Effector CD4-positive, alpha-beta T cell (primary cell): ENCODE measurements at places on chromosomes 3 and 15.

- DNase-seq: no peak
Measured at GRCh38 chr3:146537603-146538002, 6.8 kb downstream of the PLSCR1 start.

- DNase-seq: no peak
Measured at GRCh38 chr15:76333720-76334437, 2.7 kb upstream of the ISL2 start.

DNA sequence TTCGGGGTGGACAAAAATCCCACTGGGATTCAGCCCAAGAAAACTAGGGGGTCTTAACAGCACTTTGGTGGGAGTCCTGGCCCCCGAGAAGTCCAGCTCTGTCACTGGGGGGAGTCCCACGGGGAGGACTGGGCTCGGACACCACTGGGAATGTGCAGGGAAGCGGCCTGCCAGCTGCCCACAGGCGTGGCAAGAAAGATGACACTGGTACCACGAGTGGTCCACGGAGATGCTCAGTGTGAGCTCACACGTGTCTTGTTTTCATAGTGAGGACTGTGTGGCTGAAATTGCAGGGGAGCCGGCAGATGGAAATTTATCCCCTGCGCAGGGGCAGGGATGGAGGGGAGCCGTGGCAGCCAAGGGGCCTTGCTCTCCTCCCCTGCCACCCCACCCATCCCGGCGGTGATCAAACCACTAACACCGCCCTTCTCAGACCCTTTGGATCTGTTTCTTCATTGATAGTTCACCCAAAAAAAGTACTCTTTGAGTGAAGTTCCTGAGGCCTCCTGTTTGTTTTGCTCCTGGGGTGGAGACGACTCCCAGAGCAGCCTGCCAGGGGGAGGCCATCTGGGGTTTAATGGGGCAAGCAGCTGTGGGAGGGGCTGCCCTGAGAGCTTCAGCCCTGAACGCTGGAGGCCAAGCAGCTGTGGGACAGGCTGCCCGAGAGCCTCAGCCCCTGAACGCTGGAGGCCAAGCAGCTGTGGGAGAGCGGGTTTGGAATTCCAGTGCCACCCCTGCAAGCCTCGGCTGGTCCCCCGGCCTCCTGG is 130.9 kb downstream of the LRRK1 start:
- DNase-seq: no peak

- DNase-seq: no peak
Measured at GRCh38 chr15:95869920-95870319, 460.6 kb upstream of the NR2F2 start.

GRCh38 chr15:23073890-23074646 is 34.7 kb upstream of the TUBGCP5 start:
- DNase-seq: no peak

GRCh38 chr15:60351066-60351465 is 46.7 kb downstream of the ANXA2 start:
- no peak for DNase-seq

DNA sequence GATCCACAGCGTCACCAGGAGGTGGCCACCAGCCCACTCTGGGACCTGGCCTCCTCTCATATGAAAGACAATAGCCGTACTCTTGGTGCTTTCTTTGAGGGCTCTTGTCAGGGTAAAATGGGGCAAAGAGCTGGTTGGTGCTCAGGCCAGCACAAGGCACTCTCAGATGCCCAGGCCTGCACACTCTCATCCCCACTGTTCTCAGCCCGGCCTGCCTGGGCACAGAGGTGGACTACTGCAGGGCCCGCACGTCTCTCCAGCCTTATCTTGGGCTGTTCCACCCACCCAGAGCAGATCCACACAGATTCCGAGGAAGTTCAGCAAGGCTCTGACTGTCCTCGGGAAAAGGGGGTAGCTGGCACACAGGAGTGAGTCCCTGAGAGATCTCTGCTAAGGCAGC is 122.8 kb upstream of the PRR20G start:
- DNase-seq: no peak

GRCh38 chr15:78247911-78248310 is 13.5 kb upstream of the ACSBG1 start:
- no peak for DNase-seq

GRCh38 chr15:51735228-51736010 is 2.0 kb downstream of the LYSMD2 start:
- DNase-seq: peak; percentile 33

- no peak for DNase-seq
Measured at GRCh38 chr15:41801185-41801584, 26.7 kb upstream of the JMJD7 start.

DNA sequence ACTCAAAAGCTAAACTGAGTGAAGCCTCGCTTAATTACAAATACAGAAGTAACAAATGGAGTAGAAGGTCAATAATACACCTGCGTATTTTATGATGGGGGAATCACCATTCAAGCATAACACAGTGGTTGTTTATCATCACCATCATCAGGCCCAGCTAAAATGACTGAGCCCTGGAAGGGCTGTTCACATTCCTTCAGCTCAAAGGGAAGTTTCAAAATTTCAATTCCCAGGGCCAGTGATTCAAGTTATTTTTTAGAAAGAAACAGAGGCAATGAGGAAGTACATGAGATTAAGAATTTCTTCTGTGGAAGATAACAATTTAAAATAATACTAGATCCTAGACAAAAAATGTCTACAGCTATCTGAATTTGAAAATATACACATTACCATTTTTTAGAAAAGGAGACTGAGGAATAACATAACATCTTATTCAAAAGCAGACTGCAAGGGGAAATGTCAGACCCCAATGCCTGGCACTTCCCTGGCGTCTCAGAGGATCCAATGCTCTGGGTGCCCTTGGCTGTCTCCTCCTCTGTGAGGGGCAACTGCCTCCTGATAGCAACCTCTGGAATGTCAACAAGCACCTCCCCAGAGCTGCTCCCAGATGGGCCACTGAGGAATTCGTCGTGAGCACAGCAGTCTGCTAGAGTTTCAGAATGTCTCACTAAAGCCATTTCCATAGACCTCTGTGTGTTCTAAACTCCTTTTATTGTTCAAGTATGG is 22.8 kb downstream of the EHD4 start:
- DNase-seq: no peak

DNA sequence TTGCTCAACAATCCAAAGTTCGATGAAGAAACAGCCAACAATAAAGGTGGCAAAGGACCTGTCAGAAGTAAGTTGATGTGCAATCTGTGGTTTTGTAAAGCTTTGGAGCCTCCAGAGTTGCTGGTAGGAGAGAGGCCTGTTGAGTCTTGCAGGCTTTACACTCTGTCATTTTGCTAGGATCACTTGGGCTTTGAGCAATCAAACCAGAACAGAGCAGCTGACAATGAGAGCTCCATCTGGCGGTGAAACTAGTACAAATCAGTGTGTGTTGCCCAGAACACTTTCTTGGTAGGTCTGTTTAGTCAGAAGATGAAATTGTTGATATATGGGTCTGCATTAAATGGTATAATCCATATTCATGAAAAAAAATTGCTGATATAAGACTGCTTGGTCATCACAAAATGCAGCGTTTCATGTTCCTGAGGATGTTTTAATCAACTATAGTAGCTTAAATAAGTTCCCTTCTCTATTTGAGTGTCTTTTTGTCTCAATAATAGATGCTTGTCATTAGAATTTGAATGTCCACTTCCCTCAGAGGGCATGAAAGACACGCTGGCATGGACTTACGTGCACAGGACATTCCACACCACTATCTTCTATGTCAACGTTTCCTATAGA is 25.7 kb downstream of the TMOD2 start:
- peak; percentile 55 for DNase-seq

DNA sequence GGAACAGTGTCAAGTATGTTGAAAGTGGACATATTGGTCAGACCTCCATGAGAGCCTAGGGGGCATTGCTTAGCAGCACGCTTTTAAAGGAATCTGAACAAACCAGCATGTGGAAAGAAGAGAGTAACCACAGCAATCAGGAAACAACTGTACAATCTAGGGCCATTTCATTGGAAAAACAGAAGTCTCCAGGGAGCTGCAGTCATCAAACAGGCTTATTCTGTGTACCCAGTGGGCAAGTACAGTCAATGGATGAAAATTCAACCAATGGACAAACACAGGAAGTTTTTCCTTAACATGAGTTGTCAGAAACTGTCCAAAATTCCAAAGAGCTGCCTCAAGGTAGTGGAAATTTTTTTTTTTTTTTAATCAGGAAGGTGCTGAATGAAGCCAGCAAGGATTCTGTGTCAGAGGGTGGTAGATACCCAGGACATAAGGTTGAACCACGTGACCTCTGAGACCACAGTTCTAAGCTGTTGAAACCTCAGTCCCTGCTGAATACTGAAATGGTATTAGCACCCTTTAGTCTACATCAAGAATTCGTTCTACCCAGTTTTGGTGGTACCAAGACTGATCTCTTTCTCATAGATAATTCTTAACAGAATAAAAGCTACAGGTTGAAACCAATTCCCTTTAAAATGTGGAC is 4.4 kb upstream of the DLG1 start:
- no peak for DNase-seq

DNA sequence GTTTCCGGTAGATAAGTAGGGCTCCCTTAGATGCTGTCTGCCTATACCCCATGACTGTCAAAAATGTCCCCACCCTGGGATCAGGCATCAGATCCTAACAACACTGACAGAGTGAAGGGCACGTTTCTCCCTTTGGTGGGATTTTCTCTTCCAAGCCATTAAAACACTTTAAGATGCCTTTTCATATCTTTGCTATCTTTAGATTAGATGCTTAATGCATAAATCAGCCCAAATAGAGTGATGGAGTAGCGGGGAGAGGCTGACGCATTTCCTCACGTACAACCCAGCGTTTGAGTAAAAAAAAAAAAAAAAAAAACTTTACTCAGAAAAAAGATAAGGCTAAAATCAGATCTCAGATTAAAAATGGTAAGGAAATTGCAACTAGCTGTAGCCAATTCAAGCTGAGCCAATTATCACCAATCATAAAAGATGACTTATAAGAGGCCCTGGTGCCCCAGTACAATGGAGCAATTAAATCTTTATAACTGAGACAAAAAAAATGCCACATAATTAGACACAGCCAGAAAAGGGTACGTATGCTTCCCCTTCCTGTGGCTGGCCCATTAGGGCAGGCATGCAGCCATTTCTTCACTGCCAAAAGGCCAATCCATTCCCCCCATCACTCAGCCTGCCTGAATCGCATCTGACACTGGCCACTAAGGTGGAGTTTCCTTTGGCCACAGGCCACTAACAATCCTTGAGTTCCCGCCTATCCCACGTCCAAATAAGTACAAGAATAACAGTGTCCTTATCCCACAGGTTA is 45.0 kb downstream of the RFTN1 start:
- no peak for DNase-seq

- no peak for DNase-seq
Measured at GRCh38 chr3:162799910-162800309, 1303.3 kb downstream of the OTOL1 start.
